Activated T-cell treated with anti-CD3 and anti-CD28 coated beads, Interleukin-2, amount 50 U/mL, for 1 hour (primary cell): ENCODE measurements at places on chromosomes 5 and 9.
A peak's percentile ranks its signal among the peaks of the same experiment; 100 is the strongest.

GRCh38 chr9:120928483-120929228 is 2.1 kb upstream of the TRAF1 start:
- DNase-seq, result peak; percentile 79

DNA sequence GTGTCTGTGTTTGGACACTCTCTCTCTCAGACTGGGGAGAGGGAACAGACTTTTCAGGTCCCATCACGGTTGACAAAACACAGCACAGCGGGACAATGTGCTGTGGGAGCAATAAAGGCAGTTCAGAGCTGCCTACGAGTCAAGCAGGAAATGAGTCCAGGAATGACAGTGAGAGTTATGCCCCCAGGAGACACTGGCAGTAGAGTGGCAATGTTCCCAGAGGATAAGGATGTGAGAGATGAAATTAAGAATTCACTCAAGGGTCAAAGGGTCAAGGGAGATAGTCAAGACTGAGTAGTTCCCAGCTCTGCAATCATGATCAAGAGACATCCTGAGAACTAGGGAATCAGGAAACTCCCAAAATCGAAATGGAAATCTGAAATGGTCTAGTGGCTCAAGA is 156.1 kb downstream of the LURAP1L start:
- no peak for DNase-seq

GRCh38 chr5:10868956-10869355 is 107.9 kb upstream of the DAP start:
- DNase-seq, result no peak

DNA sequence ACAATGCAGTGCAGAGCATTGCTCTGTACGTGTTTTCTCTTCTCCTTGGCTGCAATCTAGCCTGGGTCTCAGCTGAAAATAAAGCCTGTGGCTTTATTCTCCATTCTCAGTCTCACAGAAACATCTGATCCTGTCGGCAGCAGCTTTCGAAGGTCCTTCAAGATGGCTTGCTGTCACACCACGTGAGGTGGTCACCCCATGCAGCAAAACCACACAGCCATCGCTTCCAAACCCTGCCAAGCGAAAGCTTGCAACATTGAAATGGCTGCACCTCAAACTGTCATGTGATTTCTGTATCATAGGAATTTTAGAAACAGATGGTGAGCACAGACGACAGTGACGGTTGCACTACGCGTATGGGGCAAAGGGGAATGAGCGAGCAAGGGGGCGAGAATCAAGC is 98.5 kb upstream of the SMARCA2 start:
- DNase-seq, result no peak

DNA sequence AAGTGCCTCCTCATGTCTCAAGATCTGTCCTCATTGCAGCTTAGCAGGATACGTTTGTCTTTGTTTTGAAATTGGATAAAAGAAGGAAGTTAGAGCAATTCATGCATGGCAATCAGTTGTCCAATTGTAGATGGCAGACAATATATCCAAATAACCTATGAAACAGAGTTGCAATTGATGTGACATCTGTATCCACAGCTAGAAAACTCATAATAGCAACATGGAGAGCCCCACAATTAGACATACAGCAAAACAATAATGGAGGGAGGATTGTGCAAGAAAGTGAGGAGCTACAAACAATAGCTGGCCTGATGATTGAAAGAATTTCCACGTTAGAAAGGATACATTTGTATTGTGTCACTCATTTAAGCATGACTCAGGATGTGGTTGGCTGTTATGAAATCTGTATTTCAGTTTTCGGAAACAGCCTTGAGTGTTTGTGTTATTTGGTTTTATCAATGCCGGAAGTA is 132.0 kb downstream of the FAM174A start:
- no peak for DNase-seq

DNA sequence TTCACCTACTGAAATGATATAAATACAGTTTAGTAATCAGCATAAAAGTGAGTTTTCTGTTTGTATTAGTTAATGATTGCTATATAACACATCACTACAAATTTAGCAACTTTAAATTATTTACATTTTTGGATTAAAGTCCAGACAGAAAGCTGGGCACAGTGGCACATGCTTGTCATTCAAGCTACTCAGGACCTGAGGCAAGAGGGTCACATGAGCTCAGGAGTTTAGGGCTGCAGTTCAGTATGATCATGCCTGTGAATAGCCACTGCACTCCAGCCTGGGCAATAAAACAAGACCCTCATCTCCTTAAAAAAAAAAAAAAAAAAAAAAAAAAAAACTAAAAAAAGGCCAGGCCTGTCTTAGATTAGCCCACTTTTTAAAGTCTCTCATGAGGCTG is 273.6 kb upstream of the CTNND2 start:
- DNase-seq, result no peak
